ENCODE measurements at places on chromosomes 2 and 18. TPM values are rescaled to one million over a fixed set of nuclear protein-coding genes. Genes with fewer than 3 reads are reported as not detected.
A peak's percentile ranks its signal among the peaks of the same experiment; 100 is the strongest.

Gene GTF2A1L
- total RNA-seq = not detected

Gene ACMSD
- total RNA-seq = not detected

Gene C2orf78
- total RNA-seq = not detected

Gene CCDC121
- 1.00 TPM for total RNA-seq

Gene ITGB6
- not detected for total RNA-seq

Gene PPM1G
- 109 TPM for total RNA-seq

Gene PROKR1
- not detected for total RNA-seq

GRCh38 chr18:31791817-31792579, 31.3 kb upstream of the SLC25A52 start:
- no peak for DNase-seq

DNA sequence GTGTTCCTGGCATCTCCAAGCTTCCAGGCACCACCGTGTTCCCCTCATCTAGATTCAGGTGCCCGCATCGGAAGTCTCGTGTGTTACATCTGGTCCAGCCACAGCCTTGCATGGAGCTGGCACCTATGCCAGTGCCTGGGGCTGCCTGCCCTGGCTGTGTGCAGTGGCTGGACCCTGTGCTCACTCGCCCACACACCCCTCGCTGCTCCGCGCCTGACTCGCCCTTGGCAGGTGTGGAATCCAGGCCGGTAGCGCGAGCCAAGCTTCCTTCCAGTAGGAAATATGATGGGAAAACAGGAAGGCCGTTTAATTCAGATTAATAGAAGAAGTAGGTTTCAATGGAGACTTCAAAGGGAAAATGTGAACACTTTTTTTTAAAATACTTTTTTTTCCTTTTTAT, 78.0 kb downstream of the PTPN4 start:
- no peak for DNase-seq

GRCh38 chr2:144471305-144472045, 48.4 kb downstream of the ZEB2 start:
- no peak for DNase-seq

GRCh38 chr2:20145497-20146193, 79.3 kb downstream of the SDC1 start:
- no peak for DNase-seq

DNA sequence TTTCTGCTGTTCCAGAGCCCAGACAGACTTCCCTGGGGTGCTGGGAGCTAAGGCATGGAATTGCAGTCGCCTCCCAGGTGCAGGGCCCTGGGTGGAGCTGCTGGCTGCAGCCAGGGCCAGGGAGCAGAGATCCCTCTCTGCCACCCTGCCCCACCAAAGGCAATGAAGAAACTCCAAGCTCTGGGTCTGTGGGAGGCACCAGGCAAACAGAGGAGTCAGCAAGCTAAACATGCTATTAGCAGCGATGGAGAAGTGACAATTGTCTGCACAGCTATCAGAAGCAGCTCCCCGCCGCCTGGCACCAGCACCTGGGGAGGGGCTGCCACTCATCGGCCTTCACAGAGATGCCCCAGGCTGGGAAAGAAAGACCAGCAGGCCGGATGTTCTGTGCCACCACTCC, 28.0 kb upstream of the COX5B start:
- DNase-seq = no peak

GRCh38 chr2:70115646-70116442, 28.6 kb downstream of the PCBP1 start:
- DNase-seq = no peak

GRCh38 chr2:233407771-233408181, 53.5 kb downstream of the DGKD start:
- peak; percentile 3 for DNase-seq

- DNase-seq = no peak
These were observed 76.6 kb upstream of the ZFP36L2 start for GRCh38 chr2:43302961-43303494.

- no peak for DNase-seq
These were observed 2.4 kb downstream of the POU3F3 start for GRCh38 chr2:104856086-104856972.

DNA sequence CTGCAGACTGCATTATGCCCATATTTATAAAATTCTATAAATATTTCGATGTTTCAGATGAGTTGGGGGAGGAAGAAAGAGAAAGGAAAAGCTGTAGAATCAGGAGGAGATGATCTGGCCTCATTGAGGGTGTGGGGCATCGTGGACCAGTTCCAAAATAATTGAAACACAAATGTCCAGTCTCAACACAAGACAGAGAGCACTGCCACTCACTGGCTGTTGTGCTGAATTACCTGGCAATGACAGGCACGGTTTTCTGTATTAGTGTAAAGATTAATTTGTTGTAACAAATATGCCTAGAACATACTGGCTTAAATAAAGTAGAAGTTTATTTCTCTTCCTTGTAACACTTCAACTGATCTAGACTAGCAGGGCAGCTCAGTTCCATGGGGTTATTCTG, 24.1 kb downstream of the POLE4 start:
- DNase-seq = no peak

All from activated CD4-positive, alpha-beta T cell treated with anti-CD3 and anti-CD28 coated beads, Interleukin-2, amount 10 ng/mL, durations not matched to agents 7 days and 5 days (primary cell).